ENCODE measurements at places on chromosomes 2 and 18.

DNA sequence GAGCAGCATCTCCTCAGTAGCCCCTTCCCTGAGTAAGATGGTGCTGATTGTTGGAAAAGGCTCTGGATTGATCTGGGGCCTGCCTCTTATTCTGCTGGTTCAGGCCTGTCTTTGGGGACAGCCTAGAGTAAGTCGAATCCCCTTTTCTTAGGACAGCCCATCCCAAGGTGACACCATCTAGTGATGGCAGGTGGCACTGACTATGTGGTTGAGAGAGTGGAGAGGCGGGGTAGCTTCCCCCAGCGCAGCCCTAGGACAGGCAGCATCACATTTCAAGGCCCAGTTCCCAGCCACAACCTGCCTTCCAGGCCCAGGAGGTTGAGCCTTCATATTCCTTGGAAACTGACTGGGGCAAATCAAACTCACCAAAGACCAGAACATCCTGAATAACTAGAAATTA, 69.1 kb upstream of the B3GNT7 start:
- no peak for DNase-seq

DNA sequence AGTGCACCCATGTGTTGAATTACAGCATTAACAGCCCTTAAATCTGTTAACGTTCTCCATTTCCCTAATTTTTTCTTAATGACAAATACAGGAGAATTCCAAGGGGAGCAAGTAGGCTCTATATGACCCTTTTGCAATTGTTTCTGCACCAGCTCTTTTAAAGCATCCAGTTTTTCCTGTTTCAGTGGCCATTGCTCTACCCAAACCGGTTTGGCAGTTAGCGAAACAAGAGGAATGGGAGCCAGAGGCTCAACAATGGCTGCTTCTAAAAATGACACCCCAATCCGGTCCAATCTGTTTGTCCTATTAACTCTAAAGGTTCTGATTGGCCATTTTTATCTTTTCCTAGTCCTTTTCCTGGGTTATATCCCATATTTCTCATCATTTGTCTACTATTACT, 15.1 kb upstream of the SUCLG1 start:
- DNase-seq = peak; percentile 87

DNA sequence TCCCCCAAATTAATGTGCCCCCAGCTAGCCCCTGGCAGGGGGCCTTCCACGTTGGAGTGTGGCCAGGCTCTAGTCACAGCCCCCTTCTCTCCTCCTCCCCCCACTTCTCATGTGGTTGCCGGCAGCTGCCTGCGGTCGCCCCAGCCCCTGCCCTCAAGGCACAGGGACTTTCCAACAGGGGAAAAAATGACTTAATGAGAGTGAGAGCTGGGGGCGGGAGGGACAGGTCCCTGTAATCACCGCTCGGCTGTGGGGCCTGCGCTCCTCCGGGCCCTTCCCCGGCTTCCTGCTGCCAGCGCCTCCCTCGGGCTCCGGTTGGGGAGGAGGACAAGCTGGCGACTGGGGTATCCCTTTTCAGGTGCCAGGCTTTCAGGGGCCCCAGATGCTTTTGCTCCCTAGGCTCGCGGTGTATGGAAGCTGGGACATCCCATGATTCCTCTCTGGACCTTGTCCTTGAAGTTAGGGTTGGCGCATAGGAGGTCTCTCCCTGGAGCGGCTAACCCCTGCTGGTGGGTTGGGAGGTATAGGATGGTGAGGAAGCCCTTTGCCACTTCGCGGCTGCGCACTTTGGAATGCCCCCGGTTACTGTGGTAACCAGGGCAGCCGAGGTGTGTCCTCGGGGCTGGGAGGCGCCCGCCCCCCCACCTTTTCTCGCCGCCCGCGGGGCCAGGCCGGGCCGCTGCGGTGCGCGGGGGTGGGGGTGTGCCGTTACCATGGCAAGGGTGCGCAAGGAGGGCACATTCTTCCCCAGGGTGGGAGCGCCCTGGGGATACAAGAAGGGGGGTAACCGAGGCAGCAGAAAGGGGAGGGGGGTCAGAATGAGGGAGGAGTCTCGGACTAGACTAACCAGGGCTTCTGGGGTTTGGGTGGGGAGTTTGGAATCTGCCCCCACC, 16.1 kb downstream of the WNT10A start:
- no peak for DNase-seq

DNA sequence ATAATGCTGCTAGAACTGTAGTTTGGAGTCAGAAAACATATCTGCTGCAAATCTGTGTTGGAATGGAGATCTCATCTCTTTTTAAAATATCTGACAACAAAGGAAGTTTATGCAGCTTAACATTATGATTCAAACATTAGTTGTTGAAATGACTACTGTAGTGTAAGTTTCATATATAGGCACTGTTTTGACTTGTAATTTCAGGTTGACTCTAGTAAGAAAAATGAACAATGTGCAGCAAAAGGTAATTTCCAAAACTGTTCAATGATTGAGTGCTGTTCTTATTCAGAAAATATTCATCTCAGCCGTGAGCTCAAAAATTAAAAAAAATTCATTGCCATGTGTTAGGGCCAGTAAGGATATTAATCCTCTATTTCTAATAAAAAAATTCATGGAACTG, 48.5 kb downstream of the CCDC138 start:
- no peak for DNase-seq

DNA sequence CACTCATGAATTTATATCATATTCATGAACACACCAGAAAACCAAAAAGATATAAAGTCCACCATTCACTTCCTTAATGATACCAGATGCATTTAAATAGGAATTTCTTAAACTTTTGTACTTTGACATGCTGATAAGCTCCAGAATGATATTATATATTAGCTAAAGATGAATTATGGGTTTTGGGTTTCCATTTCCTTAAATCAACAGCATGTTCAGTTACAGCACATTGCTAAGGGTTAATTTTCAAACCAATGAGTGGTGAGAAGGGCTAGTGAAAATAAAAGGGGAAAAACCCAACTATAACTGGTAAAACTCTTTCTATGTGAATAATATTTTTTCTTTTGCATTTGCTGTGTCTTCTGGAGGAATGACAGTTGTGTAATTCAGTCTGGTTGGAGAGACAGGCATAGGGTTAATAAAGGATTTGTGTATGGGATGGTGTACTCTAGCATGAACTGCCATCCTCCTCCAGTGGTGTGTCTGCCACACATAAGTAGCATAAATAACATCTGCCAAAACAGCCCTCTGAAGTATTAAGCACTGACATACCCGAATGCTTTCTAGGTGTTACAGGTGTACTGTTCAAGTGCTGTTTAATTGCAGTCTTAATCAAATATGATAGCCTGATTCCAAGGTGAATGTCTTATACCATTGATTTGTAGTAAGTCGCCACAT, 19.3 kb upstream of the CPS1 start:
- no peak for DNase-seq

- DNase-seq = no peak
These were observed 196.8 kb upstream of the CYRIA start for GRCh38 chr2:16862471-16862870.

DNA sequence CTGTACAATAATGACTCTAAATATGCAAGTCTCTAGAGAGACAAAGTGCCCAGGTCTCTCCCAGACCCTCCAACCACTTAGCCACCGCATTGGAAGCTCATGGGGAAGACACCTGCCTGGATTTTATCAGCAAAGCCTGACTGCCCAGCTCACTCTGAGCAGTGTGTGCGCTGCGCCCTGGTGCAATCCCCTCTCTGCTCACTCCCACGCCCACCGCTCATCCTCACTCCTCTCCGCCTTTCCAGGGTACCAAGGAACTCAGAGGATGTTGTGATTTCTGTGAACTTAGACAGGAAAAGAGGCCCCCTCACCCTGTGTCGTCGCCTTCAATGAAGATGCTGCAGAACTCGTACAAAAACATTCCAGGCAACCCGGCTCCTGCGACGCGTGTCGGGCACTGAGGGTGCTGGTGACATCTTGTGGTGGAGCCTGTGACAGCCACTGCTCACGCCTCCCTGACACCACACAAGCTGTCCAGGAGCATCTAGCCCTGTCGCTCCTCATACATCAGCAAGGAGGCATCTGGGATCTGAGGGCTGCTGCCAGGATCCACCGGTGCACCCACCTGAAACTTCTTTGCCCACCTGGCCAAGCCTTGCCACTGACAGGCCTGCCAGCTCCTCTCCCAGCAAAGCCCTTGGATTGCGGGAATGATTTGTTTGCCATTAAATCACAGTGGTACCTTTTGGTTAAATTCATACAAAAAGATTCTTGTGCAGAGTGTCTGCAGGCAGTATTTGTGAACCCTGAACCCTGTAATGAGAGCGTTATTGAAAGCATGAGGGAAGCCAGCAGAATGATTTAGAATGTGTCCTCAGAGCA, 220.4 kb downstream of the ZNF516 start:
- peak; percentile 66 for DNase-seq

DNA sequence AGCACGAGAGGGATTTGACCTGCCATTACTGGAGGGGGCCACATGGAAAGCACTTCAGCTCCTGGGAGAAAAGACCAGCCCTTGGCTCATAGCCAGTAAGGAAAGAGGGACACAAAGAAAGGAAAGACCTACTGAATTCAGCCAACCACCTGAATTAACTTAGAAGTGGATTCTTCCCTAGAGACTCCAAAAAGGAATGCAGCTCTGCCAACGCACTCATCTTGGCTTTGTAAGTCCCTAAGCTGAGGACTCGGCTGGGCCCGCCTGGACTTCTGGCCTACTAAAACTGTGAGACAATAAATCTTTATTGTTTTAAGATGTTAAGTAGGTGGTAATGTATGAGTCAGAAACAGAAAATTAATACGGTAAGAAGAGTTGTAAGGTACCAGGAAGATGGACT, 11.5 kb downstream of the ATF2 start:
- DNase-seq = no peak

- no peak for DNase-seq
These were observed 465.4 kb upstream of the TNP1 start for GRCh38 chr2:217325251-217325650.

GRCh38 chr2:196244966-196245365, 73.6 kb upstream of the STK17B start:
- DNase-seq = no peak

GRCh38 chr2:142822190-142822589, 55.3 kb upstream of the KYNU start:
- DNase-seq = no peak

GRCh38 chr2:120861576-120862191, 126.0 kb downstream of the GLI2 start:
- no peak for DNase-seq
